ENCODE measurements at places on chromosomes 6 and 20. TPM values are rescaled to one million over a fixed set of nuclear protein-coding genes. Genes with fewer than 3 reads are reported as not detected.

NNAT gene
- total RNA-seq = 220 TPM

C4B gene
- 67.4 TPM for total RNA-seq

DNA sequence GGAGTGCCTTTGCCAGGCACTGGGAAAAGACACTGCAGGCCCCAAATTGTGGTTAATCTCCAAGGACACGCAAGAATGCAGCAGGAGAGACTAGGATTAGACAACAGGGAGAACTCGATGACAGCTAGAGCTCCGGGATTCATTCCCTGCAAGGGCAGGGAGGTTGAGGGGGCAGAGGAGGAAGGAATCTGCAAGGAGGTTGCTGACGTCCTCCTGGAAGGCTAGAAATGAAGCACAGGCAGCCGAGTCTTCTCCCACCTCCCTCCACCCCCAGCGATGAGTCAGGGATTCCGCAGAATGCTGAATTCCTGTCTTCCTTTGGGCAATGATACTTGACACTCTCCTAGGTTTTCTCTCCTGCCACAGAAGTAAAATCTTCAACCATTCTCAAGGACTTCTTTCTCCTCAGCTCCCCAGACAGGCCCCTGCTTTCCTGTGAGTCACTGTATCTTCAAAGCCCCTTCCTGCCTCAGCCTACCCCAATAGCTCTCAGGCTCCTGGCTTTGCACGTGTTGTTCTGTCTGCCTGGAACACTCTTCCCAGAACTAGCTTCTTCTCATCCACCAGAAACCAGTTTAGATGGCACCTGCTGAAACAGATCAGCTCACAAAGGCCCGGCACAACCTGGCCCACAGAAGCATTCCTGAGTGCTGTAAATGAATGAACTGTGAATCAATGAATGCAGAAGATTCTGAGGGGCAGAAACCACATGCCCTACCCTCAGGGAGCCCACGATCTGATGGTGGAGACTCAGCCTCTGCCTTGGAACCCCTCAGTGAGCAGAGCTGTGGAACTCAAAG is 85.6 kb downstream of the MRPL14 start:
- H3K4me3 ChIP-seq = no peak overlapping the region
- peaks cover 44% of the 10 kb centered on the region for H3K4me1 ChIP-seq
- no peaks in the 10 kb centered on the region for H3K36me3 ChIP-seq
- no peaks in the 10 kb centered on the region for H3K27me3 ChIP-seq

- H3K4me1 ChIP-seq = peaks cover 3% of the 10 kb centered on the region
- no peak for DNase-seq
- H3K27ac ChIP-seq = no peak overlapping the region
Measured at GRCh38 chr6:25229671-25230321, 49.4 kb upstream of the CARMIL1 start.

GRCh38 chr6:100116411-100117194 is 122.6 kb upstream of the MCHR2 start:
- no peaks in the 10 kb centered on the region for H3K4me1 ChIP-seq
- no peaks in the 10 kb centered on the region for H3K36me3 ChIP-seq
- H3K4me3 ChIP-seq = no peak overlapping the region
- DNase-seq = peak; percentile 69
- peaks cover 12% of the 10 kb centered on the region for H3K27me3 ChIP-seq

DNA sequence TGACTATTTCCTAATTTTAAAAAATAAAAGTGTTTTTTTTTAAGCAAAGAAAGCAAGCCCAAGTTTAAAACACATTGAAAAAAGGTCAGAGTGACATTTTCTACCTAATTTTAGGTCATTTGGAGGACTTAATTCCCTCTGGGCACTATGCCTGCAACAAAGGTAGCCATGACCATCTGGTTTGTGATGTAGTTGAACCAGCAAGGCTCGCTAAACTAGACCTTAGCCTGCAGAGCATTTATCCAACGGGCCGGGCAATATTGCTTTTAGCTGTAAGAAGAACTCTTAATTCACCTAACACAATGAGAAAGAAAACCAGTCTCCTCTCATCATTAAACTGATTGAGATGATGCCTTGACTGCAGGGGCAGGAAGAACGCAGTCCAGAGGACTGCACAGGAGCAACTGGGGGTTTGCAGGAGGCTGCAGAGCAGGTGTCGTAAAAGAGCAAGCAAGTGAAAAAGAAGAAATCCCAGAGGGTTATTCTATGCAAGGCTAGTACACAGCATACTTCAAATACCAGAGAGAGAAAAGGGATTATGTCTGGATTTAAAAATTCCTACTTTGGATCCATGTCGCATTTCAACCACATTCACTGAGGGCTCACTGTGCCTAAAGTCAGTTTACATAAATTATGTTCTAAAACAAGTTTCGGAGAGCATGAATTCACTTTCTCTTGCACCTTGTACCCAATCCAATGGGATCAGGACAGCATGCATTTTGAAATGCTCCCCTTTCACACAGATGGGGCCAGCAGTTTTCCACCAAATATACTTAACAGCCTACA is 12.8 kb downstream of the TRAF3IP2 start:
- no peak overlapping the region for H3K27ac ChIP-seq
- H3K36me3 ChIP-seq = peaks cover 13% of the 10 kb centered on the region
- no peaks in the 10 kb centered on the region for H3K27me3 ChIP-seq
- H3K4me1 ChIP-seq = peaks cover 24% of the 10 kb centered on the region

DNA sequence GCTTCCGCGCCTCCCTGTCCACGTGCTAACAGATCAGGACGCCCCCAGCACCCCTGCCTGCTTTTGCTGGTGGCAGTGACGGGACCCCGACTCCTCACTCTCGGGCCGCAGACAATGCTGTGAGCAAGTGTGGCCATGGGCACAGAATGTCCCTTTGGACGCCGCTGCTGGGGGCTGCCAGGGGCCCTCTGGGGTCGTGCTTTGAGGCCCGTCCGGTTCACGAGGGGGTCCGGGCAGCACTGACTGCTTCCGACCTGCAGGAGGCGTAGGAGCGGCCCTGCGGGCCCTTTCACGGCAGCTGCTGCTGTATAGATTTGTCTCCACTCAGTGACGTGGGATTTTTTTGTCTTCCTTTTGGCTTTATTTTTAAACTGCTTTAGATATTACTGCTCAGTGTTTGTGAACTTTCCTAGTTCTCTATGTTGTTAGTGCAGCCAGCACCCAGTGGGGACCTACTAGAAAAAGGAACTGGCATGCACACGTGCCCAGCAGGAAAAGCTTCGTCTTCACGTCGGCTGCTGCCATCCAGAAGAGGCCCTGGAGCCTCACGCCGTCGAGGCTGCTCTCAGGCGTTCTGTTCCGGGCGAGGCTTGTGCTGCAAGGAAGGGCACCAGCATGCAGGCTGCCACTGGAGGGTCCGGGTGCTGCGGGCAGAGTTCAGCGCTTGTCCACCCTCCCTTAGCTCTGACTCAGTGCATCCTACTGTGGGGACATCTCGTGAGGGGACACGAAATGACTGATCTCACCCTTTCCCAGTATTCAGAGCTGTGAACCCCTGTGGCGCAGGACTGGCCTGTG is 21.7 kb downstream of the UCKL1 start:
- H3K4me1 ChIP-seq = no peaks in the 10 kb centered on the region
- H3K4me3 ChIP-seq = no peak overlapping the region
- no peak overlapping the region for H3K27ac ChIP-seq
- peaks cover 88% of the 10 kb centered on the region for H3K36me3 ChIP-seq

GRCh38 chr20:44787299-44787698 is 23.0 kb downstream of the RIMS4 start:
- DNase-seq = no peak
- H3K27ac ChIP-seq = no peak overlapping the region

DNA sequence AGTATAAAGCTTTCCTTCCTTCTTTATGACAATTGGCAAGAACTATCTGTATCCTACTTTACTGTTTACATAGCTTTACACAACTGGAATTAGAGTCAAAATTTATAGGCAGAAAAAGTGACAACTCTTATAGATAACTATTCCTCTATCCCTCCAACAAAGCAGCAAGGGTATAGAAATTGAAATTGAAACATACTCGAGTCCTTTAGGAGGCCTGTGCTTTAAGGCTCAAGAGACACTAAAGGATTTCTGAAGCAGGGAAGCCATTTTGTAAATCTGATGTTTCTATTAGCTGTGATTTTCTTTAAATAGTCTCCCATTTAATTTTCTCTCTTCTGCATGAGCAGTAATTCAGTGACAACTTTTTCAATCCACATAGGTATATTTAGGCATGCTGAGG is 567.6 kb upstream of the MAN1A1 start:
- no peak overlapping the region for H3K4me3 ChIP-seq
- H3K4me1 ChIP-seq = no peaks in the 10 kb centered on the region
- H3K36me3 ChIP-seq = no peaks in the 10 kb centered on the region
- no peaks in the 10 kb centered on the region for H3K27me3 ChIP-seq
- no peak for DNase-seq

DNA sequence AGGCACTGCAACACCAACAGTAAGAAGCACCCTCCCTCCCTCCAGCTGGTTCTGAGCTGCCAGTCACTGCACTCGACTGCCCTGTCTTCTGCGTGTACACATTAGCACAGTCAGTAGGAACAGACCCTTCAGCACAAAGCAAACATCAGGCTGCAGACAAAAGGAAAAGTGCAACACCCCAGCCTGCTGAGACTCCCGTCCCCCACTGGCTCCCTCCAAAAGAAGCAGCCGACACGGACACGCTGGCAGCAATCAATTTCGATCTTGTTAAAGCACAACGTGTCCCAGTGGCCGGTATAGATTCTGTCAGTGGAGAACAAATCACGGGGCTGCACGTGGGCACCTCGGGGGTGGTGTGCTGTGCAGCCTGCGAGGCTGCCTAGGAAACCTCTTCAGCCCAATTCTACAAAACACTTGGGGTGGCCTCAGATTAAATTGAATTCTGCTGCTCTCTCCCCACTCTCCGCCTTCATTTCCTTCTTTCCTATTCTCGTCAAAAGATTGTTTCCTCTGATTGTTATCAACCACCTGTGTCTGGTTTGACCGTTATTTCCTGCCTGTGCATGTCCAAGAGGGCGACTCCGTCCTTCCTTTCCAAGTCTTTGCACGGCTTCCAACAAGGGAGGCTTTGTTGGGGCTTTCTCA is 38.7 kb downstream of the TRAF3IP2 start:
- peak overlapping the region; percentile 82 for H3K27ac ChIP-seq
- no peaks in the 10 kb centered on the region for H3K27me3 ChIP-seq
- H3K36me3 ChIP-seq = peaks cover 17% of the 10 kb centered on the region
- no peak overlapping the region for H3K4me3 ChIP-seq
